ENCODE measurements at places on chromosomes 16 and 17.
A peak's percentile ranks its signal among the peaks of the same experiment; 100 is the strongest.

DNA sequence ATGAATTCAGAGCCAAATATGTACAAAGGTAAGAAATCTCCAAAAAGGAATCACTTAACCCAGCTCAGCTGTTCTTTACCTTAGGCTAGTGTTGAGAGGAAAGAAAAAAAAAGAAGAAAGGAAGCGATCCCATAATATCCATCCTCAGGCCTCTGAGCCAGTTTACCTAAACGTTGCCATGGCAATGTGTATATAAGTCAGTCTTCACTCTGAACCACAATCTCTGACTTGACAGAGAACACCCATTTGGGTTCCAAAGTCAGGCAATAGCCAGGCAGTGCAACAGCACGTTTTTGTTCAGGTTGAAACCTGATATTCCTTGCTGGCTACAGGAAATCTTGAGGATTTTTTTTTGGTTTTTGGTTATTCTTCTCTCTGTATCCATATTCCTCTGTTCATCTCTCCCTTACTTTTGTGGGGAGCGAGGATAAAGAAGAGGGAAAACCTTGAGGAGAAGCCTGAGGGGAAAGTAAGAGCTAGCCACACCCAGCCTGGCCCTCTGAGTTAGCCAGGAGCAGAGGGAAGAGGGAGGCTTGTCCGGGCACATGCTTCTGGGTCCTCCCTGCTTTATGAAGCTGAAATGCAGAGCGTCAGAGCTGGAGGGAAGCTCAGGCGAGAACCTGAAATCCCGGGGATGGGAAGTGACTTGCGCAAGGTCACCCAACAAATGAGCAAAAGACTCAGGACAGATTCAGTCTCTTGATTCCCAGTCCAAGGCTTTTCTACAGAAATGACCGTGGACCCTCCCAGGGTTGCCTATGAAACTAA lies 152.7 kb downstream of the SOX9 start:
- DNase-seq = no peak

DNA sequence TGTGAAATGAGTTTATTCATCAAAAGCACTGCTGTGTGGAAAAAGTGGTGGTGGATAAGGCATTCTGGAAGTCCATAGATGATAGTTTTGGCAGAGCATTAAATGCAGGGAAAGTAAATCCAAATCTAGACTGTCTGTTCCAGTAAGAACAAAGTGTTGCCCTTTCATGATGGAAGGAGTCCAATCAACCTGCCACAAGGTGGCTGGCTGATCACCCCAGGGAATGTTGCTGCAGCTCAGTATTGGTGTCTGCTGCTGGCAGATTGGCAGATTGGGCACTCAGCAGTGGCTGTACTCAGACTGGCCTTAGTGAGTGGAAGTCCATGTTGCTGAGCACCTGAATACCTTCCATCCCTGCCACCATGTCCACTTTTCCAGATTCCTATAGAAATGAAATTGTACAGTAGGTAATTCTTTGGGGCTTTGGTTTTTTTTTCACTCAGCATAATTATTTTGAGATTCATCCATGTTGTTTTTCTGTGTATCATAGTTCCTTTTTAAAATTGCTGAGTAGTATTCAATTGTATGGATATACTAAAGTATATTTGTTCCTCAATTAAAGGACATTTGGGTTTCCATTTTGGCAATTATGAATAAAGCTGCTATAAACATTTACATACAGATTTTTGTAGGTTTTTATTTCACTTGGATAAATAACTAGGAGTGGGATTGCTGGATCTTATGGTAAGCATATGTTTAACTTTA lies 14.3 kb downstream of the DYNLL2 start:
- no peak for DNase-seq

GRCh38 chr17:65453204-65453931 lies 108.1 kb downstream of the AXIN2 start:
- DNase-seq = no peak

DNA sequence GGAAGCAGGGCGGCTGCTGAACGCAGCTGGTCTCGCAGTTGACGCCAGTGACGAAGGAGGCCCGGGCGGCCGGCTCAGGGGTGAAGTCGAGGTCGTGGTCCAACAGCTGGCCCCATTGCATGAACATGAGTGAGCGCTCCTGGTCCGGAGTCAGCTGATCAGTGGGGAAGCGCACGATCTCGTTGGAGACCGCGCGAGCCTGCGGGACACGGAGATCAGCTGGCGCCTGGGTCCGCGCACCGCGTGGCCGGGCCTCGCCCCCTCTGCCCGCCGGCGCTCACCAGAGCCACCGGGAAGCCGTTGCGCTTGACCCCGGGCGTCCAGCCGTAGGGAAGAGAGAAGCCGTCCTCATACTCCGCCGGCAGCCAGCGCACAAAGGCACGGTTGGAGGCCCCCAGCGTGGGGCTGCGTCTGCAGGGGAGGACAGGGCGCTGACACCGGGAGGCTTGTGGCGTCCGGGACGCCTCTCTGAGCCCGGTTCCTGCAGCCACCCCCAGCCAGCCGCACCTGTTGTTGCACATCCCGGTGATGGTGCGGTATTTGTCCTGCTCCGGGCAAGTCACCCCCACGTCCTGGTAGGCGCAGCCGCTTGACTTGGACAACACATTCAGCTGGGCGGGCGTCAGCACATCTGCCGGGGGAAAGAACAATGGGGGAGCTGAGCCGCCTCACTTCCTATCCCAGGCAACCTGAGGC lies 1.6 kb downstream of the MPO start:
- no peak for DNase-seq

GRCh38 chr17:17514993-17515933 lies 19.1 kb upstream of the RASD1 start:
- no peak for DNase-seq

DNA sequence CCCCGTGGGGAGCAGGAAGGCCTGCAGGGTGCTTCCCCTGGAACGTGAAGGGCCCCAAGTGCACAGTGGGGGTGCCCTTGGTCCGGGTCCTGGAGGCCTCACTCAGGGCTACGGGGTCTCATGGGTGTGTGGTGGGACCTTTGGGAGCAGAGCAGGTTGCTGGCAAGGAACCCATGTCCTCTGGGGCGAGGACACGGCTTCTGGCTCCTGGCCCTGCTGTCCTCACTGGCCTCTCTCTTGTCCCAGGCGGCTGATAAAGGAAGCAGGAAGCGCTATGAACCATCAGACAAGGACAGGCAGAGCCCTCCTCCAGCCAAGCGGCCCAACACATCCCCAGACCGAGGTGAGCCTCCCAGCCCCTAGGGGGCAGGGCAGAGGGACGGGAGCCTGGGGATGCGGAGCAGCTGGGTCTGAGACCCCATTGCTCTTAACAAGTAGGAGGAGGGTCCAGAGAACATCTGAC lies 9.8 kb upstream of the IL17C start:
- no peak for DNase-seq

DNA sequence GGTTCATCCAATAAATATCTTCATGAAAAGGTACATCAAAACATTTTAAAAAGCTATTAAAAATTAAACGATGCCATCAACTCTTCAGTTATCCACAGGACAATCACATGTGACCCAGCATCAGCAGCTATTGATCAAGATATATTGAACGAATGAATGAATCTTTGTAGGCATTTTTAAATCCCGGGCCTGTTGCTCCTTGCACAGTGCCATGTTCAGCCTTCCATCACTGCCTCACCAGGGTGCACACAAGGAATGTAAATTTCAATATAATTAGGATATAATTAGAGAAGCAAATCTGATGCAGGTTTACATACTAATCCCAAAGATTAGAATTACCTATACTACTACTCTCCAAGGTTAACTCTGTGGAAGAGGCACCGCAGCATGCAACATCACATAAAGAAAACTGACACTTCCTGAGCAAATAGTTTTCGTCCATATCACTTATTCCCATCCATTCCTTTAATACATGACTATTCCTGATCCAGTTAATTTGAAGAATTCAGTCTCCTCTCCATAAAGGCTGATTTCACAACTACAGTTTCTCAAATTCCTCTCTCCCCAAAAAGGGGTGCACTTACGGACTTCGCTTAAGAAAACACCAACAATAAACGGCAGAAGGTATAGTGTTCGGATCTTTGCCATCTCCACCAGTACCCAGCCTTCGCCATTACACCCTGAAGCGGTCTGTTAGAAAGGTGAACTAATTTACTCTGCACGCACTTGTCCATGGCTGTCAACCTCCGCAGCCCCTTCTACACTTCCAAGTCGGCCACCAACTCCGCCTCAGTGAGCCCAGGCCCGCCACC lies 938 bp downstream of the NCOR1 start:
- no peak for DNase-seq

- DNase-seq = no peak
Observed at GRCh38 chr17:20935740-20936139, 107.1 kb downstream of the USP22 start.

GRCh38 chr17:56939869-56940484 lies 20.9 kb downstream of the COIL start:
- DNase-seq = peak; percentile 18

DNA sequence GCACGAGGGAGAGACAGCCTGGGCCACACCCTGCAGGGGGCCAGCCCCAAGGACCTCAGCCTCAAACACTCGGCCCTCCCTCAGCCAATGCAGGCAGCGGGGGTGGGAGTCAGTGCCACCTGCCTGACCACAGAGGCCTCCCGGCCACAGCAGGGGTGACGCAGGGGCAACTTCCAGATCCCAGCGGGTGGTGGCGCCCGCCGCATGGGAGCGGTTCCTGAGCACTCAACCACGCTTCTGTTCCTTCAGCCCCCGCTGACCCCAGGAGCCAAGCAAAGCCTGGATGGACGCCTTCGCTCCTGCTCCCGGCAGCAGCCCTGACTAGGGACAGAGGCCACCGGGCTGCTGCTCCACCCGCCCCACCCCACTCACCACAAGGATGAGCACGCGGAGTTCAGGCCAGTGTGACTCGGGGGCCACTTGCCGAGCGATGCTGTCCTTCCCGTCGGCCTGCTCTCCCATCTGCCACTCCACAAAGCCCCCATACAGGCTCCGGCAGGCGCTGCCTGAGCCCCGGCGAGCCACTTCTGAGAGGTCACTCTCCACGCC lies 5.0 kb upstream of the CYBA start:
- DNase-seq = no peak
